ENCODE measurements at places on chromosomes 3 and 15. TPM values are rescaled to one million over a fixed set of nuclear protein-coding genes. Genes with fewer than 3 reads are reported as not detected.

Gene LRTM1
- total RNA-seq, result not detected

DNA sequence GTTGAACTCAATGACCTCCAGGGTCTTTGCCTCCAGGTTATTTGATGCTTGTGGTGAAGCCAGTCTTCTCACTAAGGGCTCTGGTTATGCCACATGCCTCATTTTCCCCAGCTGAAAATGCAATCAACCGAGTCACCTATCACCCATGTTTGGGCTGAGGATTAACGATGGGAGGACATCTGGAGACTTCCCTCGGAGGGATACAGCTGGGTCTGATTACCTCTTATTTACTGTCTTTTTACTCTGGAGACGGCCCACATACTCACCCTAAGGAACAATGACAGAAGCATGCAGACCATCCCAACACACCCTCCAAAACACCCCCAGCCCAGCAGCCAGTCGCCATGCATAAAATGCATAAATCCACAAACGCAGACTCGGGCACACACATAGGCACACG is 187.4 kb downstream of the OPA1 start:
- DNase-seq, result no peak

DNA sequence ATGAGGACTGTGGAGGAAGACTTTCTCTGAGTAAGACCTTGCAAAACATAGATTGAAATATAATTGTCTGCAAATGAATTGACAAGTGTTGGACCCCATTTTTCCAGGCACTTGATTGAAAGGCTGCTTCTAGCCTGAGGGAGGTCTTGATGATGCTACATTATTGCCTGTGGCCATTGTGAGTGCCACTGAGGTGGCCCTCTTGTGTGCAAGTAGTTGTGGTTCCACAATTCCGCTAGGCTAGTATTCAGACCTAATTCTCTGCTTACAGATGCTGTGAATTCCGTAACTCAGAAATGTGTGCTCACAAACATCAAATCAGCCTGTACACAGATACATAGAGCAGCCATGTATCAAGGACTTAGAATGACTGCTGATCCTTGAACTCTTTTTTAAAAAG is 34.7 kb downstream of the FNDC3B start:
- DNase-seq, result no peak

DNA sequence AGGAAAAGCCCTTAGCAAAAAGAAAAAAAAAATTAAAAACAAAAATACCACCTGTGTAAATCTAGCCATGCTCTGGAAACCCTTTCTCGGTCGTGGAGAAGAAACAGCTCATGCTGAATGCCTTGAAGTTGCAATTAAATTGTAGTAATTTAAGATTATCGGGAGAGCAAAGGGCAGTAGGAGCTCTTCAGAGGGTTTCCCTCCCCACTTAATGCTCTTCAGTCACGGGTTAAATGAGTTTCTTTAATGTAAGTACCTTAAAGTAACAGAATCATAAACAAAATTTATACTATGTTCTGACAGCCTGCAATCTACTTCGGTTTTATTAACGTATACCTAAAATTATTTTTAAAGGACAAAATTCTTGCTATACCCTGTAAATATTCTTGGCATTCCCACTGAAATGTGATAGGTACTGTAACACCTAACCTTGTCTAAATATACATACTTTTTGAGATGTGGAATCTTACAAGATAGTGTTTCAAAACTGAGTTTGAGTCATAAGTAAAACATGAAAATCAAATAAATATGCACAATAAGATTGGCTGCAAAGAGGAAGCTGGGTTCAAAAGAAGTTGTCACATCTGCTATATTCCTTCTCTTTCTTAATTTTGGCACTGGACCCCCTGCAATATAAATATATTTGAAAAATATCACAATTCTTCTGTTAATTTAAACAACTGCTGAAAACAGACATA is 5.3 kb downstream of the FOXP1 start:
- DNase-seq, result no peak

DNA sequence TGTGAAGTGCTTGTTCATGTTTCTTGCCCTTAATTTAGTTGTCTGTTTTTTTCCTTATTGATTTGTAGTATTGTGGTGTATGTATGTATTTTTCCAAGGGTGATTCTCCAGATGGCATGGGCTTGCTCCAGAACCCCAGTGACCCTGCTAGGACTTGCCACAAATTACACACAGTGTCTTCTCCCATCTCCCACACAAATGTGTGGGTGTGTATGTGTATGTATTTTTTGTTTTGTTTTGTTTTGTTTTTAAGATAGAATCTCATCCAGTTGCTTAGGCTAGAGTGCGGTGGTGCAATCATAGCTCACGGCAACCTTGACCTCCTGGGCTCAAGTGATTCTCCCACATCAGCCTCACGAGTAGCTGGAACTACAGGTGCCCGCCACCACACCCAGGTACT is 36.2 kb upstream of the ARID3B start:
- DNase-seq, result no peak

GRCh38 chr15:79897701-79898113 is 893 bp upstream of the MTHFS start:
- DNase-seq, result no peak
